ENCODE measurements at places on chromosomes 3 and 15.

GRCh38 chr3:49859576-49860305 is 3.4 kb upstream of the TRAIP start:
- no peak for DNase-seq

GRCh38 chr3:195087328-195087727 is 183.6 kb downstream of the XXYLT1 start:
- DNase-seq, result no peak

GRCh38 chr3:195059006-195059350 is 212.0 kb downstream of the XXYLT1 start:
- DNase-seq, result no peak

- DNase-seq, result no peak
Observed at GRCh38 chr15:38427380-38427779, 26.5 kb upstream of the FAM98B start.

- DNase-seq, result no peak
Observed at GRCh38 chr15:74630284-74631086, 14.8 kb downstream of the CLK3 start.

DNA sequence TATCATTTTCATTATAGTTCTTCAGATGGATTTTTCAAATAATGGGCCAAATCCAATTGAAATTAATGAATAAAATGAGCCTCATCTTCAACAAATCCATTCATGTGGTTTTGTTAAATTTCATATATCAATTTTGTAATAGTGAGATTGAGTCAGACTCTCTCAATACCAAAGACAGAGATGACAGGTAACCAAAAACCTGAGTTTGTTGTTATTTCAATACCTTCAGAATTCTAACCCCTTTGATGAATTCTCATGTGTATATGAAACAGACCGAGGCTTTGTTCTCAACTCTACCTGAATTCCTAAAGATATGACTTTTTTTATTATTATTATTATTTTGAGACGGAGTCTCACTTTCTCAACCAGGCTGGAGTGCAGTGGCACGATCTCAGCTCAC is 92.8 kb downstream of the FOXP1 start:
- DNase-seq, result no peak

DNA sequence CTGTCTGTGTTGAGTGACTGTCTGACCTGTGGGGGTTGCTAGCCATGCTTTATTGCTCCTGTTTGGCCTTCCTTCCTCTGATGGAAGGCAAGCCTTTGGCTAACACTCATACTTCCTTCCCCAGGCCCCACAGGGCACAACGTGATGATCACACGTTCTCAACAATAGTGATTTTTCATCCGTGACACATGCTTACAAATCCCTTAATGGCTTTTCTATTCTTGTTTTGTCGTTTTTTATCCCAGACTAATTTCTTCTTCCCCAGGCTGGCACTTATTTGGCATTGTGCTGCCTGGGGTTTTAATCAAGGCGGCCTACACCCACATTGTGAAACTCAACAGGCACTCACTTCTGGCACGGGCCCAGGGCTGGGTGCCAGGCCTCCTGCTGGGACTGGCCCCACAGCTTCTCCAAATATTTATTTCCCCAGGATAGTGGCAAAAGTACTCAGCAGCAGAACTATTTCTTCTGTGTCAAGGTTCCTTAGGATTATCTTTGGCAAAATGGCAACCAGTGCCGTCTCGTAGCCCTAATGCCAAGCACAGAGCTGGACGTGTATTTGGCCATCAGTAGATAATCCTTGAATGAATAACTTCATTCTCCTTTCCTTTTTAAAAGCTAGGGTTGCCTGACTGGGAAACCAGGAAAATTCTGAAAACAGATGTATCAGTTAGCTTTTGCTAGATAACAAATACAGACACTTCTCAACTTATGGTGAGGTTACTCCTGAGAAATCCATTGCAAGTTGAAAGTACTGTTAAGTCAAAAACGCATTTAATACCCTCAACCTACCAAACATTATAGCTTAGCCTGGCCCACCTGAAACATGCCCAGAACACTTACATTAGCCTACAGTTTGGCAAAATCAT is 30.6 kb downstream of the CMTM7 start:
- no peak for DNase-seq
